Omental fat pad (tissue), 4 donors: ENCODE measurements at places on chromosomes 12 and 14. TPM values are rescaled to one million over a fixed set of nuclear protein-coding genes. Genes with fewer than 3 reads are reported as not detected.

The ENDOU gene
- 2.3 TPM for total RNA-seq

The ETNK1 gene
- 41.3 TPM for total RNA-seq

The CARMIL3 gene
- 0.28 TPM for total RNA-seq

The NOP9 gene
- 15.7 TPM for total RNA-seq

The MYF5 gene
- total RNA-seq, result not detected

The HSPA2 gene
- 16.3 TPM for total RNA-seq

The KRT77 gene
- total RNA-seq, result not detected

The RHOJ gene
- 5.2 TPM for total RNA-seq

The GZMH gene
- total RNA-seq, result not detected

The ACVRL1 gene
- 593 TPM for total RNA-seq

The YY1 gene
- 46.1 TPM for total RNA-seq

The ARPC3 gene
- total RNA-seq, result 389 TPM

The LMNTD1 gene
- not detected for total RNA-seq

The PIANP gene
- not detected for total RNA-seq

The TBC1D30 gene
- 20.9 TPM for total RNA-seq

The NUP107 gene
- total RNA-seq, result 48.9 TPM

The GDF3 gene
- total RNA-seq, result not detected

The RERG gene
- total RNA-seq, result 33.4 TPM

The SERPINA9 gene
- total RNA-seq, result not detected

The ADCY4 gene
- total RNA-seq, result 41.1 TPM

The GPR84 gene
- 3.5 TPM for total RNA-seq

The LRP1-AS gene
- total RNA-seq, result not detected

The PTGER2 gene
- total RNA-seq, result 34.8 TPM

The PPHLN1 gene
- 55.5 TPM for total RNA-seq

The TPPP2 gene
- not detected for total RNA-seq

The AGAP2 gene
- total RNA-seq, result 1.2 TPM

The USP5 gene
- total RNA-seq, result 35.4 TPM

The CLEC2A gene
- not detected for total RNA-seq

The CHGA gene
- total RNA-seq, result not detected

DNA sequence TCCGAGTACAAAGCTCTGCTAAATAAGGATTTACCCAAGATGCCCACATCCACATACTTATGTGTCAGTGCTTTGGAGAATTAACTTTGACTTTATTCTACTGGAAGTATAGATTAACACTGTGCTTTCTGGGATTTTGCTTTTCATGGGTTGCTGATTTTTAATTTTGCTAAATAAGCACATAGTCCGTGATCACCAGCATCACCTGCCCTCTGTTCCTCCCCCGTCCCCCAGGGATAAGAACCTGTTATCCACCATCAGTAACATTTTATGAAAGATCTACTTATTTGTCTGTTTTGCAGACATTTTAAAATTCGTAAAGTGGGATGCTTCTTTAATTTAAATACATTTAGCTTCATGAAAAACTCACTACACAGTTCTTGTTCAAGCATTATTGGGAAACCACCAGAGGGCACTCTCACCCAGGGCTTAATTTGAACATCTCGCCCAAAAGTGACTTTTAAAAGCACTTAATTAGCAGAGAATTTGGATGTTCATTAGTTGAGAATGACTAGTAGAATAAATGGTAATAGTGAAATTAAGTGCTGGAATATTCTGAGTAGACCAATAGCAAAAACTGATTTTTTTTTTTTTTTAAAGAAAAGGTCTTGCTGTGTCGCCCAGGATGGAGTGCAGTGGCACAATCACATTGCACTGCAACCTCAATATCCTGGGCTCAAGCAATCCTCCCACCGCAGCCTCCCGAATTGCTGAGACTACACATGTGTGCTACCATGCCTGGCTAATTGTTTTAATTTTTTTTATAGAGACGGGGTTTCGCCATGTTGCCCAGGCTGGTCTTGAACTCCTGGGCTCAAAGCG is 35.7 kb downstream of the MRPL42 start:
- DNase-seq, result no peak

GRCh38 chr12:6135071-6135470 is 10.6 kb upstream of the VWF start:
- no peak for DNase-seq

- no peak for DNase-seq
Measured at GRCh38 chr14:104313674-104314073, 175.3 kb downstream of the KIF26A start.

- DNase-seq, result no peak
Measured at GRCh38 chr12:116159593-116160200, 117.8 kb downstream of the MED13L start.

- no peak for DNase-seq
Measured at GRCh38 chr12:47100160-47100559, 20.4 kb upstream of the AMIGO2 start.

- no peak for DNase-seq
Measured at GRCh38 chr14:32728976-32729375, 209.7 kb upstream of the NPAS3 start.

DNA sequence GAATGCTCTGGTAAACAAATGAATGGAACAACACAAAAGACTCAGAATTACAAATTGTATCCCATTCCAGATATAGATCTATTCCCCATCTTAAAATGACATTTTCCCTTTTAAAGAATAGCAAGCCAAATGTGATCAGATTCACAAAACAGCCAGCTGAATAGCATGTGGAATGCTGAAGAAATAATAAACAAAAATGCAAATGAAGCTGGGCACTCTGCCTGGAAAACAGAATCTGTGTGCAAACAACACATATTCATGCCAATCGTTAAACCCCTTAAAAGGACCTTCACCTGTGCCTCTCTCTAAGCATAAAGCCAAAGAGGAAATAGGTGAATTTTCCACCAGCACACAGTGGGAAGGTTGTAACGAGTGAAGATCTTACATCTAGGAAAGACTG is 67.9 kb upstream of the PDZRN4 start:
- no peak for DNase-seq

GRCh38 chr12:47378222-47378582 is 298.4 kb upstream of the AMIGO2 start:
- no peak for DNase-seq

GRCh38 chr12:48106681-48107613 is 1.1 kb upstream of the SENP1 start:
- no peak for DNase-seq

DNA sequence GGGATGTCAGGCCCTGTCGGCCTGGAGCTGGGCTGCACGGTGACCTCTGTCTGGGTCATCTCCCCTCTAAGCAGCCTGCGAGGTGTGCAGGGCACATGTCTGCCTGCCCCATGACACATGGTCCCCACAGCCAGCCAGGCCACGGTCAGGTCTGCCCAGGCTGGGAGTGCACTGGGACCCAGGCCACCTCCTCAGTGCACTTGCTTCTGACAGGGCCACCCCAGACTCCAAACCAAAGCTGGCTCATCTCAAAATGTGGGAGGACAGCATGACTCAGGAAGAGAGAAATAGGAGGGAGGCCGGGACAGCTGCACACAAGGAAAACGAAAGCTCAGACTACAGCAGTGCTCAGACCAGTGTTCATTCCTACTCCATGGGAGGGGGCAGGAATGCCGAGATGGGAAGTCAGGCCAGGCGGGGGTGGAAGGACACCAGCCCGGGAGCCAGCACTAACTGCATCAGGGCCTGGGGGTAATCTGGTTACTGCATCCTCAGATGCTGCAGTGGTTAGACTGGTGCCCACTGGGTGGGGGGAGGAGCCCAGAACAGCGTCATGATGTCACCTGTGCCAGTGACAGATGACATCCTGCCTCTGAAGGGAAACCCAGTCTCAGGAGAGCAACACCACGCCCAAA is 4.0 kb downstream of the P2RX2 start:
- DNase-seq, result peak; percentile 34

DNA sequence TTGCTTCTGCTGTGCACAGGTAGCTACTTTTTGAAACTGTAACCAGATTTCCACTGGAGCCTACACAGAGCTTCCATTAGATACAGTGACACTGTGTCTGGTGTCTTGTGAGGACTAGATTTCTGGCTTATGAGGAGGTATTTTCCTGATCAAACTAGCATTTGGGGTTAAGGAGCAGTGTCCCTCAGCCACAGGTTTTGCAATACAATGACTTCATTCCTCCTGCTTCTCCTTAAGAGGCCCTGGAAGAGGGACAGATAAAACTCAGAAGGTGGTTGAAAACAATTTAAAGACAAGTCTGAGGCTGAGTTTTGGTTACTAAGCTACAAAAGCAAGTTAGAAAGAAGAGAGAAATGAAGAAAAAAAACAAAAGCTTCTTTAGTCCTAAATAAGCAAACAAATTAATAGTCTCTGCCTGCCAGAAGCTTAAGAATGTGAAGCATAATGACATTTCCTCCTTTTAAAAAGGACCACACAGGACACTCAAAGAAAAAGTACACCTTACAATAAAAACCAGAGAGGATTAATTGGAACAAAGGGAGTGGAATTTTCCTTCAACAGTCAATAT is 53.0 kb downstream of the PKP2 start:
- DNase-seq, result no peak

- DNase-seq, result no peak
Measured at GRCh38 chr14:95146079-95146771, 11.1 kb downstream of the DICER1 start.

GRCh38 chr14:99315197-99315596 is 43.2 kb upstream of the BCL11B start:
- no peak for DNase-seq

- DNase-seq, result no peak
Measured at GRCh38 chr12:20350495-20350894, 17.8 kb upstream of the PDE3A start.

- DNase-seq, result no peak
Measured at GRCh38 chr12:125861299-125862281, 796.4 kb downstream of the AACS start.

DNA sequence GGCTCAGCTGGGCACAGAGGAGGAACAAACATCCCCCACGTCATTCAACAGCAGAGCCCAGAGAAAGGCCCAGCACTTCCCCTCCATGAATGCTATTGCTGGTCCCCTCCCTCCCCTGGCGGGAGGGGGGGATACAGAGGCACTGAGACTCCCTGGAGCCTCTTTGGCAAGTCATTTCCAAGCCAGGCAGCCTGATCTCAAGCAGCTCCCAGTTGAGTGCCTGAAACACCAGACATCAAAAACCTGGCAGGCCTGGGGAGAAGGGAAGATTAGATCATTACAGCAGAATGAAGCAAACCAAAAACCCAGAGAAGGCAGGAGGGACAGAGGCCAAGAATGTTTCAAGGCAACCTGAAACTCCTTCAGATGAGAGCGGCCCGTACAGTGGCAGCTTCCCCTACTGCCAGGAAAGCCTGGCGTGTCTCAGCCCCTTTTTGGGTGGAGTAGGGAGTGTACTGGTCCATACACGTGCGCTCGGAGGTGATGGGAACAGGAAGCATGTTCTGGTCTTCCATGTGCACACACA is 92.1 kb downstream of the LRRC74A start:
- DNase-seq, result peak; percentile 25

DNA sequence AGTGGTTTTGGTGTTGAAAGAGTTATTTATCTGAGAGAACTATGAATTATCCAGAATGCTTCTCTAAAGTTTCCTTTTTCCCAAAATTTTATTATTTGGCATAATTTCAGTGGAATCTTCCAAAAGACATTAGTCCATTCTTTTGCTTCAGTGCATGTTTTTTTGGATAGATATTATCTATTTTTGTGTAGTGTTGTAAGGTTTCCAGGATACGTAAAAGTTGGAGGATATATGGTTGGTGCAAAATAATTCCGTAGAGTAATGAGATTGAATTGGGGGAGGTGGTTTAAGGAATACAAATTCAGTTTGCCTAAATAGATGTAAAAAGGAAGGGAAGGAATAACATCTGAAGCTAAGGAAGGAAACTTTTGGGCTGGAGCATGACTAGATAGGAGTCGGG is 186.6 kb downstream of the RGS6 start:
- DNase-seq, result no peak

- DNase-seq, result no peak
Measured at GRCh38 chr14:23033801-23034497, 751 bp downstream of the PSMB5 start.

- DNase-seq, result no peak
Measured at GRCh38 chr12:91017043-91017442, 12.3 kb upstream of the EPYC start.

DNA sequence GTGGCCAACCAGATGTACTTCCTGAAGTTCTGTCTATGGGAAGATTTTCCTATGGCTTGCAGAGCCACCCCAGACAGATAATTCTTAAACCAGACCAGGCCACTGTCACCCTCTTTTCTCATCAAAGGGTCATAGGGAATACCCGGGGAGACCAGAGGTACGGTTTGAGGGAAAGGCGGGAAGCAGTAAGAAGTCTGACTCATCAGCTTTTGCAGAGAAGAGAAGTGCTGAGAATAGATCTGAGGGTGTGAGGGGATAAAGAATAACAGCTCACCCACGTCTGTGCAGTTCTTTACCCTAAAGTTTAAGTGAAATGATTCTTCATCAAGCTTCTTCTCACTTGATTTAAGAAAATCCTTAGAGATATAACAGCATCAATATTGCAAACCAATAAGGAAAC is 21.3 kb upstream of the POC1B start:
- no peak for DNase-seq

DNA sequence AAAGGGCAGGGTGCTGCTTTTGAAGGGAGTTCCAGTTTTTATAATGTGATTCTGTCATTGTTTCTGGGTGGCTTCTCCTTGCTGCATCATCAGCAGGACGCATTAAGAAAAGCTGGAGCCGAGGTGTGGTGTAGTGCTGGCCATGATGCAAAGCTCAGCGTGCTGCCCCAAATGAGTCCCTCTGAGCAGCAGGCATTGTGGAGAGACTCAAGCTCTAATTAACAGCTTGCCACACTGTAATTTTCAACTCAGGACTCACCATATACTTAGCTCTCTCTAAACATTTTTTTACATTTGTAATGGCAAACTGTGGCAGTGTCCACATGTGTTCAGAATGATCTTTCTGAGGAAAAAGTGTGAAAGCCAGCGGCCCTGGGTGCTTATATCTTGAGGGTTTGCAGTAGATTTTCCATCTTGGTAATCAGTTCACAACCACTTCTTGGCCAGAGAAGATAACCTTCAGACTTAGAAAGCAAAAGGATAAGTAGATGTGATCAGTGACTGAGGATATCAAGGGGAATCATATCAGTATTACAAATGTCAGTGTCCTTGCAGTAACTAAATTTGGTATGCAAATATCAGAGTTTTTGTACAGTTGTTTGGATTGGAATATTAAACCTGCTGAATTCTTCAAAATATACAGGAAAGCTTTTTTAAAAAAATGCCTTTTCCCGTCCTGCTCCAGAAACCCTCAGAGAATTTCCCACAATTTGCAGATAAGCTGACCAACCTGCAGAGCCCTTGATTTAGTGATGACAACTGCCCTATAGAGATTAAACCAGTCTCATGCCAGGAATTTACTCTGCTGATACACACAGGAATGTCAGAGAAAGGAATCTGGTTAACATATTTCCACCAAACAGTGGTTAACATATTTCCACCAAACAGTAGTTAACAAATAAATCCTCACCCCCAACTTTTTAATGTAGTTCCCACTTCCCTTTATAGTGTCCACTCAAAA is 63.6 kb downstream of the DAAM1 start:
- DNase-seq, result no peak

- no peak for DNase-seq
Measured at GRCh38 chr12:71124835-71125460, 32.9 kb downstream of the TSPAN8 start.

DNA sequence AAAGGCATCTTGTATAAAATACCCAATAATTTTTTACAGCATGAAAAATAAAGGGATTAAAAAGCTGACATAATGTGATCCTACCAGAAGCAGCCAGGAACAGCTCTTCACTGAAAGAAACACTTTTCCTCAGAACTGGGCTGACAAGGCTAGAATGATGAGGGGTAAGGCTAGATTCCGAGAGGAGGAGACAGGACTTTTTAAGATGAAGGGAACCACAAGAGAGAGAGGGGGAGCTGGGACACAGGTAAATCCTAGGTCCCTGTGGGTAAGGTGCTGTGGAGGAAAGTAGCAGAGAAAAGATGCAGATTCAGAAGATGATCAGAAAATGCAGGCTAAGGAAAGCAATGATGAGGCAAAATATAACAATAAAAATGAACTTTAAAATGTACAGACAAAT is 29.5 kb downstream of the C2CD5 start:
- DNase-seq, result no peak
